ENCODE measurements at places on chromosomes 2 and 18.
A peak's percentile ranks its signal among the peaks of the same experiment; 100 is the strongest.

- DNase-seq = peak; percentile 57
Observed at GRCh38 chr2:26284132-26284531, 39.4 kb downstream of the HADHB start.

GRCh38 chr2:48738806-48739205 lies 16.7 kb downstream of the LHCGR start:
- peak; percentile 64 for DNase-seq

DNA sequence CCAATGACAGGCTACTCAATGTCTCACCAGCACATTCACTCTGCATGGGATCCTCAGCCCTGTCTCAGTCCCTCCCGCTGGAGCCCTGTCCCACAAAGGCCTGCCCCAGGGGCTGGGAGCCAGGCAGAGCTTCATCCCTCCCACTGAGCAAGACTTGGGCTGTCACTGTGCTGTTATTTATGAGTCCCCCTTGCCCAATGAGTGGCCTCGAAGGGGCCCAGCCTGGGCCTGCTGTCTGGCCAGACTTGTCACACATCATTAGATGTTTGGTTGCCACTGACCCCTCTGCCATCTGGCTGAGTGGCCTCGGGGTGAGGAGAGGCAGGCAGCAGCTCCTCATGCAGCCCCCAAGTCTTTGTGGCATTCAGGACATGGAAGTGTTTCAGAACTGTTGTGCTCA lies 330.6 kb upstream of the SKOR2 start:
- DNase-seq = no peak

DNA sequence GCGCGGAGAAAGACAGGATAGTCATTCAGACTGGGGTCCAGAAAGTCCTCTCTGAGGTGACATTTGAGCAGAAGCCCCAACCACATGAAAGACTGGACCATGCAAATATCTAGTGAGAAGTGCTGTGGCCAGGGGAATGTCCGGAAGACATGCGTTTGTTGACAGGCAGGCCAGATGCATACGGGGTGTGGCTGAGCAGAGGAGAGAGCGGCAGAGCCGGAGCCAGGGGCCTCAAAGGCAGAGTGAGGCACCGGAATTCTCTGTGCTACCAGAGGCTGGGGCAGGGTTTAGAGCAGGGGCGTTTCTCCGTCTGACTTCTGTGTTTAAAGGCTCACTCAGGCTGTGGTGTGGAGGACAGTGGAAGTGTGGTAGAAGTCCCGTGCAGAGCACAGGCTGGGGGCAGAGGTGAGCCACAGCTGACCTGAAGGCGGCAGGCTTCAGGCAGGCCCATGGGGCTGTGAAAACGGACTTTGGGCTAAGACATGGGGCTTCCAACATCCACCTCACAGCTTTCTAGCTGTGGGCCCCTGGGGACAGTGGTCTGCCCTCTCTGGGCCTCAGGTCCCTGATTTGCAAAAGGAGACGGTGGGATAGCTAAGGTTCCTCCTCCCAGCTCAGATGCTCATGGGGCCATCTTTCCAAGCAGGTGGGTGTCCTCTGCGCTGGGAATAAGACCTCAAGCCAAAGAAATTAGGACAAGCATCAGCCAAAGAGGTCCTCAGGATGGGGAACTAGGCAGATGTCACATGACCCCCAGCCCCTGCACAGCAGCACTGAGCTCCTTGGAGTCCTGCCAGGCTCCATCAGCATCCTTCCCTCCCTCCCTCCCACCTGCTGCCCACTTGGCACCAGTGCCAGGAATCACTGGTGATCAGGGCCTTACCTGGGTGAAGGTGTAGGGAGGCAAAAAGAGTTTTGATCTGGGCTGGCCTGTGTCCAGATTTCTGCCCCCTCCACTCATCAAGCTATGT lies 11.2 kb downstream of the RUFY4 start:
- no peak for DNase-seq

- no peak for DNase-seq
Observed at GRCh38 chr2:84856787-84857186, 24.1 kb downstream of the TRABD2A start.

- DNase-seq = no peak
Observed at GRCh38 chr18:51100385-51101120, 70.5 kb downstream of the SMAD4 start.

- no peak for DNase-seq
Observed at GRCh38 chr2:160384791-160385190, 108.8 kb downstream of the RBMS1 start.

- DNase-seq = no peak
Observed at GRCh38 chr18:5466256-5466655, 77.5 kb downstream of the EPB41L3 start.

GRCh38 chr2:144239306-144239705 lies 280.6 kb downstream of the ZEB2 start:
- DNase-seq = no peak

DNA sequence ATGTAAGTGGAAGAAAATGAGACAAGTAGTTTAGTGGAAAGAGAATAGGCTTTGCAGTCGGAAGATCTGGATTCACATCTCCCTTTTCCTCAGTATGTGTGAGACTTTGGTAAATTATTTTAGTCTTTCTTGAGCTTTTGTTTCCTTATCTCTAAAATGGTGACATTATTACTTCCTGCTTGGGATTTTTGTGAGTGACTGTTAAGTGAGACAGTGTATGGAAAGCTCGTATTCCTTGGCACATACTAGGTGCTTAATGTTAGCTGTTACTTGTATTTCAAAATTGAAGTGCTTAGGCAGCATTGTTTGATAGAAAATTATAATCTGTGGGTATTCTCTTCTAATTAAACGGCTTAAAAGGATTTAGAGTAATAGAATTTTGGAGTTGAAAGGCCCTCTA lies 2.0 kb downstream of the ZNF638 start:
- no peak for DNase-seq

- no peak for DNase-seq
Observed at GRCh38 chr18:26406854-26407517, 141.4 kb downstream of the KCTD1 start.

DNA sequence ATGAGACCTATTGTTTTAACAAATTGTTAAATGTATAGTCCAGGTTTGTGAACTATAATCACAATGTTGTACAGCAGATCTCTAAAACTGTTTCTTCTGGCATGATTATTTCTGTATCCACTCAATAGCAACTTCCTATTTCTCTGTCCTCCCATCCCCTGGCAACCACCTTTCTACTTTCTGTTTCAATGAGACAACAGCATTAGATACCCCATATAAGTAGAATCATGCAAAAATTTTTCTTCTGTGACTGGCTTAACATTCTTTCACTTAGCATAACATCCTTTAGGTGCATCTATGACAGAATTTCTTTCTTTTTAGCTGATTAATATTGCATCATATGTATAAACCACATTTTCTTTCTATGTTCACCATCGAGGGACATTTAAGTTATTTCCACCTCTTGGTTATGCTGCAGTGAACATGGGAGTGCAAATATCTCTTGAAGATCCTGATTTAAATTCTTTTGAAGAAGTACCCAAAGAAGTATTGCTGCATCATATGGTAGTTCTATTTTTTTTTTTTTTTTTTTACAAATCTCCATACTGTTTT lies 713.5 kb downstream of the LRP1B start:
- DNase-seq = peak; percentile 4

DNA sequence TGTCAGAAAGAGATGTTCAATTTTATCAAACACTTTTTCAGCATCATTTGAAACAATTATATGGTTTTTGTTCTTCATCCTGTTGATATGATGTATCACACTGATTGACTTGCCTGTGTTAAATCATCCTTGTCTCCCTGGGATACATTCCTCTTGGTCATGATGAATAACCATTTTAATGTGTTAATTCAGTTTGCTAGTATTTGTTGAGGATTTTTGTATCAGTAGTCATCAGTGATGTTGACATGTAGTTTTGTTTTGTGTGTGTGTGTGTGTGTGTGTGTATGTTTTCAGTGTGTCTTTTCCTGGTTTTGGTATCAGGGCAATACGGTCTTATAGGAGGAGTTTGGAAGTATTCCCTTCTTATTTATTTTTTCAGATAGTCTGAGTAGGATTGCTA lies 325.4 kb downstream of the ZNF804A start:
- no peak for DNase-seq

DNA sequence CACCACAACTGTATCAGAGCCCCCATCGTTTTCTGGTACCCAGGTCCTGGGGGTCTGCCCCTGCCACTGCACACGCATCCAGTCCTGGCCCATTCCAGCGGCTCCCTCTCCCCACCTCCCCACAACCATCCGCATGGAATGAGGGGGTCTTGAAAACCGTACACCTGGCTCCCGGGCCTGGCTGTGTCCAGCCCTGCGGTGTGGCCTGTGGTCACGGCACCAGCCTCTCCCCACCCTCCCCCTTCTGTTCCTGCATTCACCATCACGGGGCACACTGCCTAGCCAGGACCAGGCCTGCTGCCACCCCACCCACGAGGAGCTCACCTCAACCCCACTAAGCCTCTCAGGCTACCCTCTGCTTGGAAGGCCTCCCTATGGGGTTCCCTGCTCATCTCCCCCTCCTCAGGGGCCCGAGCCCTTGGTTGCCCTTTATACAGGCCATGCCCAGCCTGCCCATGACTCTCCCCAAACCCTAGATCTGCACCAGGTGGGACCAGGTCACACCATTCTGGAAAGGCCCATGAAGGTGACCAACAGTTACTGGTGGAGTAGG lies 11.4 kb downstream of the GPR35 start:
- DNase-seq = no peak

GRCh38 chr2:174836377-174836994 lies 72.2 kb upstream of the CHRNA1 start:
- peak; percentile 98 for DNase-seq

DNA sequence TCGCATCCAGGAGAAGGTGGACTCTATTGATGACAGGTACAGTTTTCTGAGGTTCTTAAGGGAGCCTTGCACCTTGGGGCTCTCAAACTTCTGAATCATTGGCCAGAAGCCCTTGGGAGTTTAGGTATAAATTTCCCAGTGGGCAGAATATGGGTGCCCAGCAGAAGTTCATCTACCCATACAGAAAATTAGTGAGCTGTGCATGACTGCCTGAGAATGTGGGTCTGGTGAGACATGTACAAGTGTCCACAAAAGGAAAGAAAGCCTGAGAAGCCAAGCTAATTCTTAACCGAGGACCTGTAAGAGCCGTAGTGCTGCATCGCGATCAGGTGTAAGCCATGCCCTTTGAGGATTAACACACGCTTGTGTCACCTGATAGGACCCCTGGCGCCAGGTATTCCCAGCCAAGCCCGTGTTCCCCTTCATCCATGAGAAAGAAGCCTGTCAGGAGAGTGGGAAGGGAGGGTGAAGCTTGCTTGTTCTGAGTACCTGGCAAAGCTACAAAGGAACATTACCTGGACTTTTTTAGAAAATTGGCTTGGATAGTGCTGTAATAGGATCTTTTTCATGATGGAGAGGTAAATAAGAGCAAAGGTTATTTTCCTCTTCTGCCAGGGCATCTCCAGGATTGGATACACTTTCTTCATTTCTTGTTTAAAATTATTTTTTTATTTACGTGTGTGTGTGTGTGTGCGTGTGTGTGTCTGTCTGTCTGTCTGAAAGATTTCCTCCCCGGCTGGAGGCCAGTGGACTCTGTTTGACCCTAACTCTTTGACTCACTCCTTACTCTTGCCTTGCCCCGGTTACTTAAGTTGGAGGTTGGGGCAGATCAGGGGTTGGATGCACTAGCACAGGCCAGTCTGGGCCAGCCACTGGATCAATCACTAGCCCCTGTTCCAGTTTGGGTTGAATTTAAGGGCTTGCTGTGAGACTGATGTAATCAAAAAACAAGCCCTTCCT lies 90.4 kb upstream of the EML6 start:
- DNase-seq = peak; percentile 49

GRCh38 chr2:240955306-240956170 lies 42.9 kb upstream of the SNED1 start:
- no peak for DNase-seq

- peak; percentile 22 for DNase-seq
Observed at GRCh38 chr18:70994116-70994515, 705.3 kb downstream of the SOCS6 start.

DNA sequence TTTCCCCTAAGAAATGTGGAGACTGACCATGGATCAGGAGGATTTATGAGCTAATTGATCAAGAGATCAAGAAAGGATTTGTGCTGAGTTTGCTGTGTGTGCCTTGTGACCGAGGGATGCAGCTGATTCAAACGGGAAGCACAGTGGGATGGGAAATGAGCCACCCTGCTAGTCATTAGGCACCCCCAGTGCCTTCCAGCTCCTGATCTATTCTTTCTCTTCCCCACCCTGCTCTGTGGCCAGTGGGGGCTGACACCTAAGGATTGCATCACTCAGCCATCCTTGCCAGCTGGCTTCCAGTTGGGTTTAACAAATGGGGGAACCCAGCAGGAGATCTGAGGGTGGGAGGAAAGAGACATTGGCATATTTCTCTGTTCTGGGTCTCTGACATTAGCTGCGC lies 132.2 kb upstream of the CXCR4 start:
- no peak for DNase-seq

GRCh38 chr2:120559401-120559800 lies 176.3 kb upstream of the GLI2 start:
- peak; percentile 99 for DNase-seq

DNA sequence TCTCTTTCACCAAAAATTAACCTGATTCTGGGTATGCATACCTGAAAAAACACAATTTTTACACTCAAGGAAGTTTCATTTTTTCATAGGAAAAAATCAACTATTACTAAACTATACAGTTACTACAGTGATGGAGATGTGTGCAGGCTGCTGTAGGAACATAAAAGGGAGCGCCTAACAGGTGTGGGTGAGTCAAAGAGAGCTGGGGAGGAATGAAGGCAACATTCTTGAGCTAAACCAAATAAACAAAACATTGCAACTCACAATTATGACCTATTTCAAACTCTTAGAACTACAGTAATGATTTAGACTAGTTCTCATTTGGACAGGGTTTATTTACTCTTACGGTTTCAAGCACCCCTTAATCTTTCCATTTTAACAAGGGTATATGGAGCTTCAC lies 13.4 kb upstream of the CLASP1 start:
- DNase-seq = no peak

DNA sequence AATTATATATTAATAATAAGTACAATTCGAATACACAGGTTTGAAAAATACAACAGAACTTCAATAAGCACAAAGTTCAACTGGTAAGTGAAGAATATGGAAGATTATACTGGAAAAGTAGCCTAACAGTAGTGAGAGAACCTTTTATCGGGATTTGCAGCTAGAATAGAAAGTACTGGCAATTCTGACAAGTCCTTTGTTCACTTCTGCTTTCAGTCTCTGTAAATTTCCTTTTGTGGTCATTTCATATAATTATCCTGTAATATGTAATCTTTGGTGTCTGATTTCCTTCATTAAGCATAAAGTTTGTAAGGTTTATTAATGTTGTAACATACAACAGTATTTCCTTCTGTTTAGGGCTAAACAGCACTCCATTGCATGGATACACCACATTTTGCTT lies 67.2 kb downstream of the CUL3 start:
- no peak for DNase-seq

DNA sequence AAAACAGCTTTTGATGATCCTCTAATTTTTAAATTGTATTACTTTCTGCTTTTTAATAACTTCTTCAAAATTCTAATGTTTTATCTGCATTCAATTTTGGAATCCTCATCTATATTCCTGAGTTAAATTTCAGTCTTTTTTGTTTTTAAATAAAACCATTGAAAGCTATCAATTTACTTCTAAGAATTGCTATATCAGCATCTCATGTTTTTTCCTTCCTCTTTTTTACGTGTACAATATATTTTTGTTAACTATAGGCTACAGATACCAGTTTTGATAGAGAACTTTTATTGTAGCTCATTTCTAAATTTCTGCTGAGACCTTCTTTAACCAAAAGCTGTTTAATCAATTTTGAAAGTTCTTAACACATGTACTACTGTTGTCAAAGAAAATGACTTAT lies 84.5 kb downstream of the SS18 start:
- no peak for DNase-seq

- no peak for DNase-seq
Observed at GRCh38 chr2:83587309-83587708, 871.8 kb downstream of the SUCLG1 start.
